ENCODE measurements at places on chromosomes 7 and 10.

DNA sequence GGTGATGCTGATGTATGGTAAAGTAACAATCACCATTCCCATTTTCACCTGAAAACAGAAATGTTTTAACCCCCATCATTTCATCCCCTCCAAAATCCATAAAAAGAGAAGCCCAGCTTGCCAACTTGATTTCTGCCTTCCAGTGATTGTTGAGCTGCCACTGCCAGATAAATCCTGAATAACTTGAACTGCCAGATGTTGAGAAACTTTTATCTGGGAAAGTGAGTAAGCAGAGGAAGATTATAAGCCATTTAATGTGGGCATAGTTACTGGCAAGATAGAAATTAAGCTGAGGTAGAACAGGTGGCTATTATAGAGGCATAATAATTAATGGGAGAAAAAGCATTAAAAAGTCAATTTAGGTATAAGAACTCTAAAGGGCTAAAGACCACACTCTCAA, 534.1 kb downstream of the ANKRD7 start:
- no peak for DNase-seq

DNA sequence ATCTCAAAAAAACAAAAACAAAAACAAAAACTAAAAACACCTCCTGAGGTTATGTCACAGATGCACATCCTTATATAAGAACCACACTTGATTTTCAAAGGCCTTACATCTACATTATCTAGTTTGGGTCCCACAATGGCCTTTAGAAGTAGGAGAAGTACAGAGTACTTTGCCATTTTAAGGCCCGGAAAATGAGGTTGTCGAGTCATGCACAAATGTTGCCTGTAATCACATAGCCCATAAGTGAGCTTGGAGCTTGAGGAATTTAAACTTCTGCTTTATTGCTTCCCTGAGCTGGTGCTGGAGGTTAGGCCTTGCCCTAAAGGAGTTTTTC, 9.7 kb upstream of the MKRN1 start:
- no peak for DNase-seq

- DNase-seq: no peak
These were observed 28.9 kb downstream of the LRRC27 start for GRCh38 chr10:132360766-132361447.

GRCh38 chr7:27686315-27686714, 23.6 kb upstream of the HIBADH start:
- no peak for DNase-seq

- DNase-seq: no peak
These were observed 2.9 kb upstream of the TARP start for GRCh38 chr7:38276096-38276877.

DNA sequence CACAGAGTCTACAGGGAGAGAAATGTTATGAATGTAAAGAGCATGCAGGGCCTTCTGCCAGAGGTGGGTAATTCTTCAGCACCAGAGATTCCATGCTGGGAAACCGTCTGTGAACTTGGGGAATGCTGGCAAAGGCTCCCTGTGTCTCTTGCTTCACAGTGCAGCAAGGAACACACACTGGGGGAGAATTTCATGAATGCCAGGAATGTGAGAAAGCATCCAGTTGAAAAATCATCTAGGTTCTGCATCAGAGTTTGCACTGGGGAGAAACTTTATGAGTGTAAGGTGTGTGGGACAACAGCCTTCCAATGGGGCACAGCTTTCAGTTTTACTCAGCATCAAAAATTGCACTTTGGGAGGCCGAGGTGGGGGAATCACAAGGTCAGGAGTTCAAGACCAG, 224.3 kb upstream of the IGFBP3 start:
- peak; percentile 97 for DNase-seq

- DNase-seq: no peak
These were observed 11.5 kb upstream of the SNX13 start for GRCh38 chr7:17951742-17952254.

Data from kidney epithelial cell (primary cell).